Fibroblast of pulmonary artery (primary cell): ENCODE measurements at places on chromosomes 6 and 20.

DNA sequence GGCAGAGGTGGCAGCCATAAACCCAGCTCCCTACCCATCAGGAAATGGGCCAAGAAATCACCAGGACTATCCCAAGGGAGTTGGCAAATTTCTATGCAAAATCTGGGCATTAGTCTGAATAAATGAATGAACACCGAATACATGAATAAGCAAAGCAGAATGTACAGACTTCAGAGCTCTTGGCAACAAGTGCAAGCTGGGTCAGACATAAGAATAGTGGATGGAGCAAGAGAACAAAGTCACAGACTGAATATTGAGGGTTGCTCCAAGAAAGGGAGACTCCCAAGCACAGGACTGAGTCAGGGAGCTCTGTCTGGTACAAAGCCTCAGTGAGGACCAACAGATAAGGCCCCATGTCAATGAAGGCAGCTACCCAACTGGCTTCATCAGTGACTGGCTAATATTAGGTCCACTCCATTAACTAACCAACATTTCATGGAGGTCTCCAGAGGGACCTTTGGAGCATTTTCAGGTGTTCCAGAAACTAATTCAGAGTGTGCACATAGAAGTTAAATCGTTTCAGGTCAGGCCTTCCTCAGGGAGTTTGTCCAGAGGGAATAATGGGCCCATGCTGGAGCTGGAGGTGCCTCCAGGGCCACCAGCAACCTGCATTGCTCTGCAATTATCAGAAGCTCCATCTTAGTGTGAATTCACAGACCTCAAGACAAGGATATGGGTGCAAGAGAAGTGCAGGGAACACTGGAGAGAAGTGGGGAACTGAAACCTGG lies 191.5 kb upstream of the RALGAPA2 start:
- DNase-seq = no peak

- DNase-seq = no peak
Observed at GRCh38 chr6:110430236-110430635, 14.9 kb upstream of the DDO start.

GRCh38 chr6:139758209-139758611 lies 383.8 kb upstream of the CITED2 start:
- peak; percentile 50 for DNase-seq

DNA sequence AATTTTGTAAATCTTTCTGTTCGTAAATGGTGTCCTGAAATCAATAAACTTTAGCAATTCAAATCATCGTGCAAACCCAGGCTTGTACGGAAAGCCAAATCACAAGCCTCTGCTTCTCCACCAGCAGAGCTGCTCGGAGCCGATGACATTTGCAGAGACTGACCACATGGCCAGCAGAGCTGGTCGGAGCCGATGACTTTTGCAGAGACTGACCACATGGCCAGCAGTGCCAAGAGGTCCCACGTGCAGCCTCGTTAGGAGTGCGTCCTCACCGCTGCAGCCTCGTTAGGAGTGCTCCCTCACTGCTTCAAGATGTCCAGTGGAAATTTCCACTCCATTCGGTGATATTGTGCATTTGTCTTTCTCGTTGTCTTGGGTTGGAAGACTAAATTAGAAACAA lies 28.5 kb downstream of the SMOC2 start:
- DNase-seq = peak; percentile 1

GRCh38 chr20:46303176-46303956 lies 4.9 kb downstream of the CDH22 start:
- no peak for DNase-seq
